ENCODE measurements at places on chromosomes 7 and 10.

GRCh38 chr10:102579328-102579727 lies 65.0 kb upstream of the TRIM8 start:
- DNase-seq, result no peak

GRCh38 chr7:13262929-13263530 lies 575.6 kb downstream of the ARL4A start:
- DNase-seq, result peak; percentile 24

DNA sequence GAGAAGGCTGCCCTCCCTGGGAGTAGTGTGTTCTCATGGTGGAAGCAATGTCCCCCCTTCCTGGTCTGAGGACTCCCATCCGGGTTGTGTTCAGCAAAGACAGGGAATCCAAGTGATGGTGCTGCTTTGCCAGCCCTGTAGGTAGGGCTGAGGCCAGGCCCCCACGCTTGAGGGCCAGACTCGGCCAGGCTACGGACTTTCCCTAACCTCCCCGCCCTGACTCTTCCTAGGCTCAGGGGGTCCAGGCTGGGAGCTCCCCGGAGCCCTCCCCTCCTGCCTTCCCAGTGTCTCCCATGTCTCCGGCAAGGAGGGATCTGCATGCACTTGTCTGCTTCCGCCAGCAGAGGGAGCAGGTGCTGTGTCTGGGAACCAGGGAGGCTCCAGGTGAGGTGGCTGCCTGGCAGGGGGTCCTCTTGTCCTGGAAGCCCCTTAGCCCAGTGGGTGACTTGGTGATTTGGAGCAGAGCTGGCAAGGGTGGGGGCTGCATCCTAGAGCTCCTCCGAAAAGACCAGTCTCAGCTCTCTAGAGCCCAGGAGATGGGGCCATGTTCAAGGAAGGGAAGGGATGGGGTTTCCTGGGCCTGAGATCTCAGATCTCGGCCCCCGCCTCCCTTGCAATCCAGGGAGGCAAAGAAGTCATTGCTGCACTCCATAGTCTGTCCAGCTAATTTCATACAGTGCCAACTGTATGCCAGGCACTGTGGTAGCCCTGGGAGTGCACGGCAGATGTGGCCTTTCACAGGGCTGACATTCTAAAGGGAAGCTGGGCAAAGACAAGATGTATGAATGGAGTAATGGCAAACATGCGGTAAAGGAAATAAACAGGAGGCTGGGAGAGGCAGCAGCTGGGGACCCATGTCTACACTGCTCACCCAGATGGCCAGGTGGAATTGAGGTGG lies 20.3 kb upstream of the SFRP5 start:
- peak; percentile 16 for DNase-seq

DNA sequence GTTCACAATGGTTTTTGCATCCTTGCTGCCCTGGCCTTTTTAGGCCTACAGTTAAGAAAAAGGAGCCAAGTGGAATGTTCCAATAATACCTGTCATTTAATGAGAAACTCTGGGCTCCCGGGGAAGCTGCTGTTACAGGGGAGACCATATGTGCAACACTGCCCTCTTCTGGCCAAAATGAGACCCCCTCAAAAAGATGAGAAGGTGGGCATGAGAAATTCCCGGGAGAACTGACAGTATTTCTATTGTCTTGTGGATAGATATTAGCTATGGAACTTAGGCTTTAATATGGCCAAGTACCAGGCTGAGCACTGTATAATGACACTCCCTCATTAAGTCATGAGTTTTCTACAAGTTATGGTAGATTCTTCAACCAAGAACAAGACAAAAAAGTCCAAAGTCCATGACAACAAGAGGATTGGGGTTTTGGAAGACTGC lies 99.4 kb downstream of the CCDC3 start:
- peak; percentile 33 for DNase-seq

DNA sequence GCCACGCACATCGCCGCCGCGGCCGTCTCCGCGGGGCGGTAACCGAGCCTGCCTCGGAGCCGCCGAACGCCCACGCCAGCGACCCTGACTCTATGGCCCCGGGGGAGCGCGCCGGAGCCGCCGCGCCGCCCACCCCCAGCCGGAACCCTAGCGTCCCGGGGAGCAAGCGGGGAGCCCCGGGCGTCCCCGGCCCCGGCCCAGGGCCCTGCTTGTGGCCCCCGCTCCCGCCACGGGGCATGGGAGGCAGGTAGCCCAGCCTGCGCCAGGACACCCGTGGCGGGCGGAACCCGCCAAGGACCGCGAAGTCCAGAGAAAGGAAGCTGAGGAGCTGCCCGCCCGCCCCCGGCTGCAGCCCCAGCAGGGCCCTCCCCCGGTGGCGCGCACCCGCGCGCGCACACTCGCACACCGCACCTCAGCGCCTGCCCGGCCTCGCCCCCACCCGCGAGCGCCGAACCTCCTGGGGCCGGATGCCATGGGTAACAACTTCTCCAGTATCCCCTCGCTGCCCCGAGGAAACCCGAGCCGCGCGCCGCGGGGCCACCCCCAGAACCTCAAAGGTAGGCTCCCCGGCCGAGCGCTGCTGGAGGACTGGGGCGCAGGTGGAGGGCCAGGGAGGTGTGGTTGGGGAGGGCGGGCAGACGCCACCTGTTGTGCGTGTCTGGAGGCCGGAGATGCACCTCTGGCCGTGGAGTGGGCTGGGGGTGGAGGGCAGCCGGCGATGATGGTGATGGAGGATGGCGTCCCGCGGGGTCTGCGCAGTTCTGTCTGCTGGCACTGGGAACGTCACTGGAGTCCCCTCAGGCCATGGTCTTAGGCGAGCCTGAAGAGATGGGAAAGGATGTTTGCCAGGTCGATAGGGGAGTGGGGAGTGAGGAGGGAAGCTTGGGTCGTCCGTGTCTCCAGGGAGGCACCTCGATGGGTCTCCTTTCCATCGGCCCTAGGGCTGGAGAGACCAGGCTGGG lies 692 bp downstream of the NEURL1 start:
- no peak for DNase-seq

GRCh38 chr7:27501001-27501400 lies 161.7 kb downstream of the HIBADH start:
- no peak for DNase-seq

GRCh38 chr7:152949253-152949652 lies 189.7 kb downstream of the ACTR3B start:
- no peak for DNase-seq

GRCh38 chr7:141928146-141928844 lies 12.1 kb downstream of the OR9A4 start:
- no peak for DNase-seq

GRCh38 chr10:37754538-37755323 lies 102.7 kb downstream of the ZNF248 start:
- peak; percentile 10 for DNase-seq

- DNase-seq, result no peak
Observed at GRCh38 chr10:79234391-79235315, 112.6 kb upstream of the PPIF start.
